ENCODE measurements at places on chromosomes 12 and 14.

- no peak for DNase-seq
These were observed 33.6 kb upstream of the MAP3K9 start for GRCh38 chr14:70842851-70843462.

DNA sequence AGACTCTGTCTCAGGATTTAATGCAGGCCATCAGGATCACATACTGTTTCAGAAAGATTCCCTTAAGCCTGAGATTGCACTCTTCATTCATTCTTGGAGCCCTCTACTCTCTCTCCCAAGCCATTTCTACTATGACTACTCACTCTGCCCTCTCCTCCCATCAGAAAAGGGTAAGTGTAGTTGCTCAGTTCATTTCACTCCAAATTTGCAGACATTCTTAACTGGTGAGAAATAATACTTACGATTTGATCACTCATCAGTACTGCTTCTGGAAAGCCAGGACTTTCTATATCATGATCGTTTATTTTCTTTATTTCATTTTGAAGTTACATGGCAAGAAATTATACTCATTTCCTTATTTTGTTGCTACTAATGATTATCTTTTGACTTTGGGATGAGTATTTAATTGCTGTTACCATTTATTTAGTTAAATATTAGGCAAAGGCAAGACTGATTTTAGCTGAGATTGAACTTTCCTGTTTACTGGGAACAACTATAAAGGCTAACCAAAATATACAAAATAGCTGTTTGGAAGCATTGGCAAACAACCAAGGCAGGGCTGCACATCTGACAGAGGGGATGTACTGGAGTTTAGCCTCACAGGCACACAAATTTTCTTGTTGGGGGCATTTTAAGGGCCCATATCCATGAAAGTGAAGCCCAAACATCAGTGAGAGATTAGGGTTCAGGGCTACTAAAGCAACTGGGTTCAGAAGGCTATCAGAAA, 4.1 kb upstream of the RERG start:
- no peak for DNase-seq

DNA sequence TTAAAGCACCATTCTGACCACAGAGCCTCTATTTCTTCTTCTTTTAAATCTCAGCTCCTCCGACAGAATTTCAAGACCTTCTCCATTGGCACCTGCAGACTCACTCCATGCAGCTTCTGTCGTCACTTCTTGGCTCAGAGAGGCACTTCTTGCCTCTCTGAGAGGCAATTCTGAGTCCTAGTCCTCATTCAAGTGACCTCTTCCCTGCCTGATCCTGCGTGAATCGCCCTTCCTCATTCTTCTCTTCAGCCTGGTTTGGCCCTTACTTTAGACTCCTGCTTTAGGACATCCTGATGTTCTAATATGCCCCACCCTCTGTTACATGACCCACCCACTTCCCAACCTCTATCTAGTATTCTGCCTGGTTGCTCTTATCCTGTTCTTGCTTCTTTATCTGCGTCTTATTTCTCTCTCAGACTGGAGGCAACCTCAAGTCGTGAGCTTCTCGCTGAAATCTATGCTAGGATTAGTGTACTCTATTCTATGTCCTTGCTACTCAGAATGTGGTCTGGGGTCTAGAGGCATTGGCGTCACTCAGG, 55.6 kb upstream of the CISTR start:
- DNase-seq, result no peak

DNA sequence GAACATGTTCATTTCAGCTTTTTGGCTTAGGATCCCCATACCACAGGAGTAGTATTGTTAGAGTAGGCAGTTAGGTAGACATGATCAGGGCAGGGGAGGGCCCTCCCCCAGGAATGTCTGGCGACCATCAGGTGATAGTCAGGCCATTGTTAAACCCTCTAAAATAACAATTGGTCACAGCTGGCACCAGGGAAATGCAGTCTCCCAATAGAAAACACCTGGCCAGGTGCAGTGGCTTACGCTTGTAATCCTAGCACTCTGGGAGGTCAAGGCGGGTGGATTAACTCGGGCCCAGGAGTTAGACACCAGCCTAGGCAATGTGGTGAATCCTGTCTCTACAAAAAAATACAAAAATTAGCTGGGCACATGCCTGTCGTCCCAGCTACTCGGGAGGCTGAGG, 187.1 kb downstream of the MON2 start:
- no peak for DNase-seq

GRCh38 chr14:98393527-98393926, 878.5 kb downstream of the BCL11B start:
- DNase-seq, result no peak

- DNase-seq, result peak; percentile 53
These were observed 699 bp downstream of the MGAT2 start for GRCh38 chr14:49621114-49621881.

- no peak for DNase-seq
These were observed 17.6 kb downstream of the NINJ2 start for GRCh38 chr12:645563-646071.

- DNase-seq, result no peak
These were observed 321.2 kb downstream of the RAD51B start for GRCh38 chr14:68140806-68141205.

DNA sequence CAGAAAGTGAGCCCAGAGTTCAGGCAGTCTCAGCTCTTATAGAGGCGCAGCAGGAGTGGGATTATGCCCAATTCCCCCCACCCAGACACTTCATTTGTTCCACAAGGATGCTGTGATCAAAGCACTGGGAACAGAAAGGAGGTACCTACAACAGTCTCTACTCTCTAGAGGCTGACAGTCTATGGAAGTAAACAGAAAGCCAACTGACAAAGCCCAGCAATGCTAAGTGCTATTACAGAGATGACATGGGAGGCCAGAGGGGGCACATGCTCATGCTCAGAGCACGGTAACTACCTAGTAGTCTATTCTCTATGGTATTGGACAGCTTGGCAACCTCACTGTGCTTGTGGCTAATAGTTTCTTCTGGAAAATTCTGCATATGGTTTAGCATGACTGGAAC, 85.9 kb downstream of the STXBP6 start:
- DNase-seq, result no peak

All from activated CD4-positive, CD25-positive, alpha-beta regulatory T cell (primary cell).